ENCODE measurements at places on chromosomes 16 and 17.

GRCh38 chr17:42107597-42108576, 4.6 kb downstream of the DHX58 start:
- DNase-seq, result peak; percentile 78

GRCh38 chr17:42127414-42127813, 4.8 kb downstream of the HSPB9 start:
- DNase-seq, result no peak

- DNase-seq, result no peak
Measured at GRCh38 chr17:51154176-51154575, 817 bp downstream of the NME1 start.

- DNase-seq, result no peak
Measured at GRCh38 chr16:49617016-49617629, 238.8 kb downstream of the ZNF423 start.

GRCh38 chr16:86220561-86220960, 289.8 kb upstream of the FOXF1 start:
- no peak for DNase-seq
